ENCODE measurements at places on chromosomes 16 and 17.
A peak's percentile ranks its signal among the peaks of the same experiment; 100 is the strongest.

DNA sequence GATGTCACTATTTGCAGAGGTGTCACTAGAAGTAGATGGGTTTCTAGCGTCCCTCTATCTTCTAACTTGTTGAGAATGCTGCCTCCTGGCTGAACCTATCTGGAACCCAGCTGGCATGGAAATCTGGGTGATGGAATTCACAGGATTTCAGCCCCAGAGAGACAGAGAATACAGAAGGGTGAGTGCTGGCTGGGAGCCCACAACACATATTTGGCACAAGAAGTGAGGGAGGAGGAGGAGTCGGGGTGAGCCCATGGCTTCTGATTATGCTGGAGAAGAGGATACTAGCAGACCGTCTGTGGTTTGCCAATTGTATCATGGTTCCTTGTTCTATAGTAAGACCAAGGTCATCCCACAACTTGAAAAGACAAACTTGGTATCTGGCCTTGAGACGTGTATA is 557.8 kb upstream of the SALL1 start:
- DNase-seq: no peak

DNA sequence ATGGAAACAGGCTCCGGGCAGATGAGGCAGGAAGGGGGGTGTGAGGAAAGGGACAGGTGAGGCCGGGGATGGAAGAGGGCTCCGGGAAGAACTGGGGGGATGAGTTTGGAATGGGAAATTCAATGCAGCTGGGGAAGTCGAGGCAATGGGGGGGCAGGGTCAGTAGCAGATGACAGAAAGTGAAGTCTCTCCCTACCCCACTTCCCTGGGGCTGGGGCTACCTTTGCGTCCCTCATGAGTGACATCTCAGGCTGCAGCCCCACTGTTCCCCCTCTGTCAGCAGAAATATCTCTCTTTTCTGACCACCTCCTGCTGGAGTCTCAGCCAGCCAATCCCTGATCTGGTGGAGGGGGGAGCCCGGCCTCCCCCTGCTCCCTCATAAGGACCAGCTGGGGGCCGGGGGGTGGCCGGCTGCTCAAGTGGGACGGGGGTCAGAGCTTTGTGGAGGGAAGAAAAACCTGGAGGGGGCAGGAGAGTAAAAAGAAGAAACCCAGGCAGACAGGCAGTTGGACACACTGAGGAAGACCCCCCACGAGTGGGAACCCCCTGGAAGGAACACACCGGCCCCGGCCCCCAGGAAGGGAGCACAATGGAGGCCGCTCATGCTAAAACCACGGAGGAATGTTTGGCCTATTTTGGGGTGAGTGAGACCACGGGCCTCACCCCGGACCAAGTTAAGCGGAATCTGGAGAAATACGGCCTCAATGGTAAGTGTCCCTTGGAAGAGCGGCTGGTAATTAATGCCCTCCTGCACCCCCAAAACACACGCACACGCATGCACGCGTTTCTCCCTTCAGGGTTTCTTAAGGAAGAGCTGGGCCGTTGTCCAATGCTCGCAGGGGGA is at the start of gene ATP2A1:
Gene ATP2A1 (plus strand): TSS at position 406 of the 844 bp plus-strand sequence. CDS start 184 bp downstream, at position 590.
- no peak for DNase-seq

DNA sequence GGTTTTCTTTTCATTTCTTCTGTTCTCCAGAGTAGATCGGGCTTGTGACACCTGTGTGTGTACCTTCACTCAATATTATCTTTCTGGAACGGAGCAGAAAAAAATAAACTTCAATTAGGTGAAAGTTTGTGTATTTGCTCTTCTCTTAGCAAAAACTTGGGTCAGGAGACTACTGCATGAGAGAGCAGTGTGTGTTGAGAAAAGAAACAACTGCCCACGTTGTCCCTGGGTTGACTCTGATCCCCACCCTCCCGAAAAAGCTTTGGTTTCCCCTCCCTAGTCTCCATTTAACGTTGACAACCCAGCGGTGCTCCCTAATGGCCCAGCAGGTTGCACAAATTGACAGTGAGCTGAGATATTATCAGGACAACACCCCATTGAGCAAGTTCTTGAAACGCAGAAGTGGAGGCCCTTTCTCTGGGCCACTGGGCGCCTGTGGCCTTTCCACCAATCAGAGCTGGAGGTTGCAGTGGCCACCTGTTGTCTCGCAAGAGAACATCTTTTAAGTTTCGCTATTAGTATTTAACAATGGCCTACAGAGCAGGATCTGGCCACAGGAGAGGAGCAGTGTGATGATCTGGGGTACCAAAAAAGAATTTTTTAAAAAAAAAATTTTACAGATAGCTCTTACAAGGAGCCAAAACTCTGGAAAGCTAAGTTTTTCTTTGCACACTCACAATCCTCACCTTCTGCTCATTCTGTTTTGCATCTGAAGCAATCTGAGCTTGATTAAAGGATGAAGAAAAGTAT is 1.5 kb upstream of the TOX3 start:
- DNase-seq: no peak

DNA sequence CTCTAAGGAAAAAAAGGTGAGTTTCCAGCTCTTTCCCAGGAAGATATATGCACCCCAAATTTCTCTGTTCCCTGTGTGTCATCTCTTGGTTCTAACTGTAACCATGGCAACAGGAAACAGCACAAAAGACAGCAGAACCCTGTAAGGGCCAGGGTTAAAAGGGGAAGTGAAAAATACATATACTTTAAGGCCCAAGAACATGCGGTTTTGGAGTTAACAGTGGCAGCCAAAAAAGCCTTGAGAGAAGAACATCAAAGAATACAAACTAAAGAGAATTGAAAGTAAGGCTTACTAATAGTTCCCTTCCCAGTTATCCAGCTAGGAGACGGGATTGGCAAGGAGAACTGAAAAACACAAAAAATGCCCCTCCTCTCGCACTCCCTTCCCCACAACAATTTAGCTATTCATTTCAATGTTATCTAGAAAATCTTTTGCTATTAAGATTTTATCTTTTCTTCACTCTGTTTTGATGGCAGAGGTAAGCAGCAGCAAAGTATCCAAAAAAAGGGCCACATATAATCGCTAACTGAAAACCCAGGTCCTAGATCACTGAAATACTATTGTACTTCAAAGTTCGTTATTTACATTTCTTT is 1.5 kb downstream of the SPOP start:
- DNase-seq: peak; percentile 86

GRCh38 chr17:50264263-50265113 is 9.8 kb upstream of the TMEM92 start:
- DNase-seq: no peak

GRCh38 chr17:17073030-17073564 is 30.8 kb downstream of the MPRIP start:
- no peak for DNase-seq
